ENCODE measurements at places on chromosomes 6 and 20.

DNA sequence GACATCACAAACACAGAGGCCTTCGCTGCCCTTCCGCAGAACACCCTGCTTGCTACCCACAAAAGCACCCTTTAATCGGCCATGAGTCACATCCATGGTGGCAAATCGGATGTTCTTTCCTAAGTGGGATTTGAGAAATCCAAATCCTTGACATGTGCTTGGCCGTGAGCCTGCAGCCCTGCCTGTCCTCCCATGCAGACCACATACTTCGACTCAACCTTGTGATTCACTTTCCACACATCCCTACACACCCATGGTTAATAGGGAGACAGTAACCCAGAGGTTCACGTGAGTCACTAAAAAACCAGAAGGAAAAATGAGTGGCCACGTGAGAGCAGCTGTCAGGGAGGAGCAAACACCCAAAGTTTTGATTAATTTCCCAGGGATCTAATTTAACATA lies 19.4 kb downstream of the RAMACL start:
- DNase-seq, result no peak

- DNase-seq, result no peak
Measured at GRCh38 chr6:73079978-73080377, 145.3 kb downstream of the KHDC1L start.

GRCh38 chr6:52503851-52504781 lies 72.7 kb downstream of the TRAM2 start:
- DNase-seq, result no peak

DNA sequence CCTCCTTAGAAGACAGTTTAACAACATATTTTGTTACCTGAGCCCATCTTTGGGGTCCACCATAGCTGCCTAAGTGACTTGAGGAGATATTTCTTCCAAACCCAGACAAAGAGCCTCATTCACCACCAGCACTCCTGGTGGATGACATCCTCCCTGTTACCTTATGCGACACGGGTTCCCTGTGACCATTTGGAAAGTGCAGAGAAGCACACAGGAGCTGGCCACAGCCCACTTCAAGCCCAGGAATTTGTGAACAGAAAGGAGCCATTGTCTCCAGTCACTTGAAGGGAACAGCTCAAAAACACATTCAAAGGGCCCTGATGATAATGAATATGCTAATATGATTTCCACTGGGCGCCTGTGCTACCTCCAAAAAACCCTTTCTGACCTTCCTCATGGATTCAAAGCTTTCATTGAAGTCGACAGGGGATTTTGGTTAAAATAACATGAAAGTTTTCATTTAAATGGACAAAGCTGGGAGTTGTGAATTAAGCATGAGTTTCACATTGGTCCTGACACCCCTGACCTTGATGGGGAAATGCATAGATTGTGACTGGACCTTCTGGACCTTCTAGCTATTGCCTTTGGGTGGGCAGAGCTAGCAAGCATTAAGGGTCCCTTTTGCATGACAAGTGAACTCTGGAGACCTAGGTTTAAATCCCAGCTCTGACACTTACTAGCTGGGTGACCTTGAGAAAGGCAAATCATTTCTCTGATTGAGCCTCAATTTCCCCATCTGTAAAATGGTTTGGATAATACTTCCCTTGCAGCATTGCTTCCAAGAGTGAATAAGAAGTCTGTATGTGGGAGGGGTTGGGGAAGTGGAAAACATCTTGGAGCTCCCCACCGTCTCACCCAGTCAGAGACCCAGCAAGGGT lies 83.3 kb upstream of the SIRPA start:
- no peak for DNase-seq

- no peak for DNase-seq
Measured at GRCh38 chr6:34094474-34095135, 51.3 kb downstream of the GRM4 start.

- DNase-seq, result no peak
Measured at GRCh38 chr6:161154796-161155335, 119.0 kb downstream of the AGPAT4 start.

GRCh38 chr20:9112541-9113515 lies 43.9 kb downstream of the PLCB4 start:
- no peak for DNase-seq

- no peak for DNase-seq
Measured at GRCh38 chr6:163999475-164000125, 585.1 kb downstream of the QKI start.

DNA sequence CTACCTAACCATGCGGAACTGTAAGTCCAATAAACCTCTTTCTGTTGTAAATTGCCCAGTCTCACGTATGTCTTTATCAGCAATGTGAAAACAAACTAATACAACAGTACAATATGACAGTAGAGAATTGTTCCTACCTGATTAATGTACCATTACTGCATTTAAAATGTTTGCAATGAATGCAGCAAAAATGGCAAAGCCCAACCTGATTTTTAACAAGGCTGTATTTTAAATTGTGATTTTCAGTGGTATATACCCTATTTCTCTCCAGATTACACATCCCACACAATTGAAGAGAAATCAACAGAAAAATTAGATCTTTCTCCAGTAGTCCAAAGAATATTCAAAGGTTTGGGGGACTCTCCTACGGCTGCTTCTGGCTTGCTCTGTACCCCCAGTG lies 3.3 kb upstream of the PCSK2 start:
- DNase-seq, result no peak

DNA sequence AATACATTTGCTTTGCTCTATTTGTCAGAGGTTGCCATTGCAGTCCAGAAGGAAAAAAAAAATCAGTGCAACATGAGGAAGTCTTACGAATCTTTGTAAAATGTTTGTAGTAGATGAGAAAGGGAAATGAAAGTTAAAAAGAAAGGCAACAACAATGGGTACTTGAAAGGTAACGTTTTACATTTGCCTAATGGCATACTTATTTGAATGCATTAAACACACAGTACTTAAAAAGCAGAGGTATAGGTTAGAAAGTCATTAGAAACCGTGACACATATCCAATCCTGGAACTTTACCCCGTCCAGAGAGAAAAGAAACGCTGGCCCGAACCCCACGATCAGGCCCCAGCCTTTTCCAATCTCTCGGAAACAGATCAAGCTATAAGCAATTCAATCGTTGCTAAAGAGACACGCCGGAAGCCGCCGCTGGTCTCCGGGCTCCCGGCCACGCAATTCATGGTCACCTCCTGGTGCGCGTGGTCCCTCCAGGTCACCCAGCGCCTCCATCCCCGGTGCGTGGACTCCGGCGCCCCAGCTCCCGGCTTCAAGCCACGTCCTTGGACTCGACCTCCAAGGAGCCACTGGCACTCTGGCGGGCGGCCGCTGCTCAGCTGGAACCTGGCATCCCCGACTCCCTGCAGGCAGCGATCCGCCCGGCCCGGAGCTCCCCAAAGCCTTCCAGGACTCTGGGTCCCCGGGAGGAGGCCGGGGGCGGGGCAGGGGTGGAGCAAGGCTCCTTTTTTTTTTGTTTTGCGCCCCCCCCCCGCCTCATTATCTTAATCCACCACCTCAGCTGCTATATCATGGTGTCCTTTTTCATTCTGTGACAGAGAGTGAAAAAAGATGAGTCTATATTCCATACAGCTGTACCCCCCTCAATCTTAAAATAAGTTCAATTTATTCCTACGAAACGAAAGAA lies at the start of gene SLC18B1:
Gene SLC18B1, minus strand, starts transcription at position 687 of the 918 bp plus-strand sequence. Its CDS starts 181 bp downstream, at position 506.
- peak; percentile 15 for DNase-seq

DNA sequence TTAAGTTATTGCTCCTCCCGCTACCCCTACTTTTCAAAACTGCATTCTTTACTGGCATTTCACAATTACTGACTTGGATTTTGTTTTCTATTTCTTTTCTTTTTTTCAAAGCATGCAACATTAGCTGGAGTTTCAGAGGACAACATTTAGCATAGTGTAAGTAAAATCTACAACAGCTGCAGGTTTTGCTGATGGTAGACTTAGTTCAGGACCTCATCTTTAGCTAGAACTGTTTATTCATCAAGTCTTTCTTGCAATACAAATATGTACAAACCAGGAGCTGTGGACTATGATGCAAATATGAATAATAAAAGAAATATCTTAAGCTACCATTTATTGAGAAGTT lies 728 bp upstream of the CEP162 start:
- no peak for DNase-seq

DNA sequence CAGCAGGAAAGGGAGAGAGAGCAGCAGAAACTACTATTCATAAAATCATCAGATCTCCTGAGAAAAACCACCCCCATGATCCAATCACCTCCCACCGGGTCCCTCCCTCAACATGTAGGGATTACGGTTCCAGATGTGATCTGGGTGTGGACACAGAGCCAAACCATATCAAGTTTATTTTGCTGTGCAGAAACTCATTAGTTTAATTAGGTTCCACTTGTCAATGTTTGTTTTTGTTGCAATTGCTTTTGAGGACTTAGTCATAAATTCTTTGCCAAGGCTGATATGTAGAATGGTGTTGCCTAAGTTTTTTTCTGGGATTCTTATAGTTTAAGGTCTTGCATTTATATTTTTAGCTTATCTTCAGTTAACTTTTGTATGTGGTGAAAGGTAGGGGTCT lies 422.0 kb upstream of the HS3ST5 start:
- no peak for DNase-seq

DNA sequence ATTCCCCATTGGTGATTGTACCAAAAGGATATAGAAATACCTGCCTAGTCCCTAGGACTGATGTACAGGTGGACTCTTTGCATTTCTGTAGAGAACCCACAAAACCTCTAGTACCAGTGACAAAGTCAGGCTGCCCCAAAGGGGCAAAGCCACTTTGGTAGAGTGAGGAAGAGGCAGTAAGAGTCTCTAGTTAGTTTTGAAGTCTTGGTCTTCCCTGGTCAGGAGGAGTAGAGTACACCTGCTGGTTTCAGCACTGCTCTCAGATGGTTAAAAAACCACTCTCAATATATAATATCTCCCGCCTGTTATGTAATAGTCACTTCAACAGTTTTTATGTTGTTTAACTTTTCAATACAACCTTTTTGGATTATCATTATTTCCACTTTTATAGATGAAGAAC lies 344.9 kb downstream of the CDKAL1 start:
- DNase-seq, result no peak

- DNase-seq, result peak; percentile 42
Measured at GRCh38 chr6:10901770-10902169, 14.9 kb downstream of the SYCP2L start.

DNA sequence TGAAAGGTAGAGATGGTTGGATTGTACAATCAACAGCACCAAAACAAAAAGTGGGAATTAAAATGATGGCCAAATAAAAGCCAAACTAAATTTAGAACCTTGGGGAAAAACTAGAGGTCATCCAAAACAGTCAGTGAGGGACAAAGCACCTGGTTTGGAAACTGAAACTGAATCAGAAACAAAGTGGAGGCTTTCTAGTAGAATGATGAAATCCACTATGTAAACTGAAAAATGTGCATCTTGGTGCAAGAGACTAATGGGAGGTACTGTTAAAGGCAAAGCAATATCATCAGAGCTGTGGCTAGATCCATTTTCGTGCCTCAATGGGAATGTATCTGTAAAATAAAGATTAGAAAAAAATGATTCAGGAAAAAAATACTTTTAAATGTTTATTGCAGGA lies 380.0 kb upstream of the GJE1 start:
- DNase-seq, result no peak

DNA sequence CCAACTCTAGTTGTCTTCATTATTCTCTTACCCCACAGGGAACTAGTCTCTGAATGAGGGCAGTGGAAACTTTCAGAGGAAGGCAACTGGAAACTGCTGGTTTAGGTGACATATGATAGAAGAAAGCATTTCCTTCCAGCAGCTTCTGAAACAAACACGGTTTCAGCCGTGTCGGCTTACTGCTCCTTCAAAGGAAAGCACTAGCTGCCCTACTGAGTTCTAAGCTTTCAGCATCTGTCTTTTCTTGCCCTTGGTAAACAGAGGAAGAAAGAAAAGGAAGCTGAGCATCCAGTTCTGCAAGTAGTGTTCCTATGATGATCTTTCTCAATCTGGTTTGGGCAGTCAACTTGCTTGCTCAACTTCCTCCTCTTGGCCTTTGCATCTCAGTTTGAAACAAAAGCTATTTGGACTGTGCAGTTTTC lies 117.5 kb upstream of the CEP85L start:
- DNase-seq, result peak; percentile 21

GRCh38 chr6:139757784-139758183 lies 383.3 kb upstream of the CITED2 start:
- no peak for DNase-seq

DNA sequence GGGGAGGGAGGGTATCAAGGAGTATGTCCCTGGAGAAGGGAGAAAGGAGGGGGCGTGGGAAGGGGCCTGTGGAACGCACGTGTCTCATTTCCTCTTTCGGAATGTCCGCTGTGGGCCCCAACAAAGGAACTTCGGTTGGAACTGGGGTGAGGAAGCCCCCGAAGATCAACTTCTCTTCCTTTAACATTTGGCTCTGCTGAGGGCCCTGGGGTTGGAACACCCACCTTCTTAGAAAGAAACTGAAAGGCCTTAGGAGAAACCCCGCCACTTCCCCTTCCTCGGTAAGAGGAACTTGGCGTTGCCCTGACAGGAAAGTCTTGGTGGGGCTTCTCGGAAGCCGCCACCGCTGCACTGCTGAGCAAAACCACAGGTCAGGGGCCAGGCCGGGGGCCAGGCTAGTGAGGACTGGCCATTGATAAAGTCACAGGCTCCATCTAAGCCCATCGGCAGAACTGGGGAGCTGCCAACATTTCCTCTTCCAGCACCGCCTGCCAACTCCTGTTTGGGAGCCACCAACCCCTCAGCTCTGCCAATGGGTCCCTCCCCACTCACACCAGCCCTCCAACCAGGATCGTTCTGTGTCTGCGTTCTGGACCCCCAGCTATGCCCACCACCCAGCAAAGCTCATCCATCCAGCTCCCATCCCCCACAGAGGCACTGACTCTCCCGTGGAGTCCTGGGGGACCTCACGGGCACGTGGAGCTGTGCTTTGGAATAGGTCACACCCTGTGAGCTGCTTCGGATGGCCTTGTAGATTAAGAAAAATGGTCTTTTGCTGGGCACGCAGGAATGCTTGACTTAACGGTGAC lies 44.8 kb downstream of the FGD2 start:
- DNase-seq, result peak; percentile 72

DNA sequence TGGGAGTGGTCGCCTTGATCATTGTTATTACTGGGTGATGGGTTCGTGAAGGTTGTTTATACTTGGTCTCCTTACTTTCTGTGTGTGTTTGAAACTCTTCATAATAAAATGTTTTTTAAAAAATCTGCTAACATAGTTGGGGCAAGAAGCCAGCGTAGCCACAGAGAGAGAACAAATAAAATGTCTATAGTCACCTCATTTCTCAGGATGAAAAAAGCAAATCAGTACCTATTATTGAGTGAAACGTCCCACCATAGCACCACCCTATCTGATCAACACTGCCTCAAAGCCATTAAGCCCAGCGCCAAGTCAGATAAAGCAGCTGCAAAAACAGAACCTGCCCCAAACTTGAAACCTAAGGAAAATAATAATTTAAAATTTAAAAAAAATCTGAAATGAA lies 89.7 kb upstream of the TAB2 start:
- DNase-seq, result no peak

GRCh38 chr20:6074145-6074561 lies 20.3 kb upstream of the LRRN4 start:
- peak; percentile 22 for DNase-seq

- DNase-seq, result no peak
Measured at GRCh38 chr6:20630617-20631548, 96.6 kb downstream of the CDKAL1 start.

- DNase-seq, result no peak
Measured at GRCh38 chr20:50762045-50762422, 30.7 kb downstream of the PARD6B start.

All from CD4-positive, alpha-beta T cell treated with Interleukin-4 for 1 hour (primary cell).